LoVo (cell line): ENCODE measurements at places on chromosomes 2 and 18.

DNA sequence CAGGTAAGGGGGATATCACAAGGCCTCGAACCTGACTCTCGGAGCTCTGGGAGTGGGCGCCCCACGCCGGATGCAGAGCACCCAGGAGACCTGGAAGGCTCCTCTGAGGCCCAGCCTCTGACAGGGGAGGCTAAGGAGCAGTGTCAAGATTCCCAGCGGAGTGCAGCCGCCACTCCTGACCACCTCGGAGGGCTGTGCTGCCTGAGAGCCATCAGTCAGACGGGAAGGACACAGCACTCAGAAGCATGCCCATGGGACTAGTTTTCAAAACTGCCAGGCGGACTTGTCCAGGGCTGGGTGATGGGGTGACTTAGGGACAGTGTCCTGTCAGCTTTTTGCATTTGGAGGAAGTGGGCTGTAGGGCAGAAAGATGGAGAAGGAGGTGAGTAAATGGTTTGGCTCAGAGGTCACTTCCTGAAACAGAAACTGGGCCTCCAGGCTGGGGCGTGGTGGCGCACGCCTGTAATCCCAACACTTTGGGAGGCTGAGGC, 34.6 kb upstream of the B3GNT7 start:
- no peak for DNase-seq

DNA sequence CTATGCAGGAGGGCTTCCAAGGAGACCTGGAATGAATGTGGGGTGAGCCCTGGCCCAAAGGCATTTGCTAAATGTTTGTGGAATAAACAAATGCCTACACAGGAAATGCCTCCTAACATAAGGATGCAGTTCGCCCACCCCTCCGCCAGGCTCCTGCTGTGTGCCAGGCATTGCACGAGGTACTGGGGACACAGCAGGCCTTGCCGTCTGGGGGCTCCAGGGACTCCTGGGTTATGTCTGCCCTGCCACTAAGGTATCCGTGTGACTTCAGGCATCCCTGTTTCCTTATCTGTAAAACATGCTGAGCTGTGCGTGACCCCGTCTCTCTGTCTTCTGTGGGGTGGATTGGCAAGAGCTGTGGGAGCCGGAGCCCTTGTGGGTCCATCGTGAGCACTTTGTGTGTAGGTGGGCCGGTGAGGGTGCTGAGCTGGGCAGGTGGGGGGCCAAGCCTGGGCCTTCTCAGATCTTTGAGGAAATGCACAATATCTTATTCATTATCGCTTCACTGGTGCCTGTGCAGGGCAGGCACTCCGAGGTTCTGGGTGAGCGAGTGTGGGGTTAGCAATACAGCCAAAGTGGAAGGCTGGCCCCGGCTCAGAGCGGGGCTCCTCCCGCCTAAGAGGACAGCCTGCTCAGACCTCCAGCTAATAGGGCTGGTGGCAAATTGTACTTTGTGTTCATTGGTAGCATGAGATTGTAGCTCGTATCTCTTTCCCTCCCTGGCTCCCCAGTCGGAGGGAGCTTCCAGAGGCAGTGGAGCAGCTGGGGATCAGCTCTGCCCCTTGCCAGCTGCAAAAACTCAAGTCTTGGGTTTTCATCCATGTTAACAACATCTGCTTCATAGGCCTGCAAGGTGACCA, 126.8 kb downstream of the GLI2 start:
- no peak for DNase-seq

GRCh38 chr2:58045580-58046334, 849 bp upstream of the VRK2 start:
- no peak for DNase-seq

- DNase-seq: no peak
Observed at GRCh38 chr18:8807488-8807805, 102.1 kb downstream of the MTCL1 start.

GRCh38 chr18:78685250-78685979, 294.2 kb upstream of the SALL3 start:
- no peak for DNase-seq

DNA sequence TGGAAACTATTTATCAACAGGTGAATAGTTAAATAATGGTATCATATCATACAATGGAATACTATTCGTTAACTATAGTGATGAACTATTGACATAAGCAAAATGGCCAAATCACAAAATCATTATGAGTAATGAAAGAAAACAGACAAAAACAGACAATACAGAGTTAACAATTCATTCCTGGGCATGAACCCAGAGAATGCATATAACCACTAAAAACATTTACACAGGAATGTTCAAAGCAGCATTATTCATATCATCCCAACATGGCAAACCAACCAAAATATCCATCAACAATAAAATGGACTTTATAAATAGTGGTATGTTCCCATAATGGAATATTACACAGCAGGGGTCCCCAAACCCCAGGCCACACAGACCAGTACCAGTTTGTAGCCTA, 131.2 kb upstream of the CYP1B1 start:
- no peak for DNase-seq

- no peak for DNase-seq
Observed at GRCh38 chr18:35695803-35696202, 114.3 kb downstream of the GALNT1 start.

DNA sequence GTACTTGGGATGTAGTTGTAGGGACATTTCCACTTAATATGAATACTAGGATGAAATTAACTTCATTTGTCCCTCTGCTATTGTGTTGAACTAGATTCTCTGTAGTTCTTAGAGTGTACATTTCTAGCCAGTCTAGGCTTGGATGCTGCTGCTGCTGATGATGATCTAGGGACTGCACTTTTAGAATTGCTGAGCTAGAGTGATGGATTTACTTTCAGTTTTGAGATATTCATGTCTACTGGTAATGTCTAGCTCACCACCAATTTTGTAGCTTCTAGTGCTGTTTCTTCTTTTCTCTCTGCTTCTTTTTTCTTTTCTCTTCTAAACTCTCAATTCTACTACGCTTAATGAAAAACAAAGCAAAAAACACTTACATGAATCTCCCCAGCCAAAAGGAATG, 49.4 kb downstream of the MRPS9 start:
- no peak for DNase-seq

DNA sequence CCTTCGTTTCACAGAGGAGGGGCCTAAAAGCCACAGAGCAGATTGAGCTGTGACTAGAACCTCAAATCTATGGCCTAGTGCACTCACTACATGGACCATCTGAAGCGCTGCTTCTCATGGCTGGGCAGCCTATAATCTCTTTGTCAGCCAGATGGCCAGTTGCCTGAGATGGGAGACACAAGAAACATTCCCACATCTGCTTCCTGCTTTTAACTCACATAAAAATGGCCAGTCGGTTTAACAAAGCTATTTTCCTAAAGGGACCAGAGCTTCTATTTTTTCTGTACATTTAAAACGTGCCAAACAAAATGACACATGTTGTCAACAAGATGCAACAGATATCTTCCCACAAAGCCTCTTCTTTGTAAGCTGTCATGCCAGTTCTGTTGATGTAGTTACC, 173.8 kb downstream of the GFPT1 start:
- no peak for DNase-seq

- DNase-seq: no peak
Observed at GRCh38 chr2:23625726-23626125, 240.7 kb downstream of the KLHL29 start.

- DNase-seq: no peak
Observed at GRCh38 chr2:10028988-10029874, 14.1 kb upstream of the KLF11 start.

DNA sequence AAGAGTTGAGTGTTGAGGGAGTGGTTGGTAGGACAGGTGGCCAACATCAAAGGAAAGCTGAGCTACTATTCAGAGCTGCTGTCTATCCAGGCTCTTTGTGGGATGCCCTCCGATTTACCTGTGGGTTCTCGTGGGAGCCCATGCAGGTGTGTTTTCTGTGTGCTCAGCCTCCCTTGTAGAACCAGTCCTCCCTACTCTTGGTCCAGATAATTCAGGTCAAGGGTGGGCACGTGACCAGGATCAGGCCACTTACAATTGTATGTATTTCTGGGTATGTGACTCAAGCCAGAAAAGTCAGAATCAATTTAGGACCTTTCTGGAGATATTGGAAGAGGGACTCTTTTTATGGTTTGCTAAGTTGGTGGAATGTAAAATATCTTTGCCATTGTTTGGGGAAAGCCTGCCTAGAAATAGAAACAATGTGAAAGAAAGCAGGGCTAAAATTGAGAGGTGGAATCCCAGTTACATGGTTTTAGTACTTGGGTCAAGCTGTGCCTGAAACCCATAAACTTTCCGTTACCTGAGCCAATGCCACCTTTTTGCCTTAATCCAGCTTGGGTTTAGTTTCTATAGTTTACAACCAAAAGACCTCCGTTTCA, 93.2 kb downstream of the PDCL3 start:
- no peak for DNase-seq

- no peak for DNase-seq
Observed at GRCh38 chr2:220941683-220942082, 630.4 kb downstream of the EPHA4 start.

DNA sequence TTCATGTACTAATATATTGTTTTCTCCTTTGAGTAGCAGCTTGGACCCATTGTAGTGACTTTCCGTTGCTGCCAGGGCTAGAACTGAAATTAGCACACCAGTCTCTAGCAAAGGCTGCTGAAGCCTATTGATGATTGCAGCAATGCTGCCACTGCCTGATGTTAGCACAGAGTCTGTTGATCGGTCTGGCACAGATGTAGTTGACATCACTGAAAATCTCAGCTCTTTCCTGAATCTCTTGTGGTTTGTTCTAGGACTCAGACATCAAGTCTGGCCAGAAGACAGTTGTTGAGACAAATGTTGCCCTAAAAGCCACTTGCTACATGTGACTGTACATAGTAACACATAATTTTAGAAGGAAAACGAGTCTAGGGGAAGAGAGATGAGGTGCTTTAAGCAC, 47.2 kb downstream of the VAPA start:
- no peak for DNase-seq

DNA sequence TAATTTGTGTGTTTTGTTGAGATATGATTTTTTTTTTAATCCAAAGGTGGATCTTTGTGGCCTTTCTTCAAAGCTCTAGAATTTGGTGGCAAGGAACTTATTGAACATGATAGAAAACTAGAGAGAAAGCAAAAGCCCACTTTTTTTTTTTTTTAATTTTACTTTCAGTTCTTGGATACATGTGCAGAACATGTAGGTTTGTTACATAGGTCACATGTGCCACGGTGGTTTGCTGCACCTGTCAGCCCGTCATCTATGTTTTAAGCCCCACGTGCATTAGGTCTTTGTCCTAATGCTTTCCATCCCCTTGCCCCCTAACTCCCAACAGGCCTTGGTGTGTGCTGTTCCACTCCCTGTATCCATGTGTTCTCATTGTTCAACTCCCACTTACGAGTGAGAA, 135.9 kb downstream of the RHBDD1 start:
- no peak for DNase-seq

DNA sequence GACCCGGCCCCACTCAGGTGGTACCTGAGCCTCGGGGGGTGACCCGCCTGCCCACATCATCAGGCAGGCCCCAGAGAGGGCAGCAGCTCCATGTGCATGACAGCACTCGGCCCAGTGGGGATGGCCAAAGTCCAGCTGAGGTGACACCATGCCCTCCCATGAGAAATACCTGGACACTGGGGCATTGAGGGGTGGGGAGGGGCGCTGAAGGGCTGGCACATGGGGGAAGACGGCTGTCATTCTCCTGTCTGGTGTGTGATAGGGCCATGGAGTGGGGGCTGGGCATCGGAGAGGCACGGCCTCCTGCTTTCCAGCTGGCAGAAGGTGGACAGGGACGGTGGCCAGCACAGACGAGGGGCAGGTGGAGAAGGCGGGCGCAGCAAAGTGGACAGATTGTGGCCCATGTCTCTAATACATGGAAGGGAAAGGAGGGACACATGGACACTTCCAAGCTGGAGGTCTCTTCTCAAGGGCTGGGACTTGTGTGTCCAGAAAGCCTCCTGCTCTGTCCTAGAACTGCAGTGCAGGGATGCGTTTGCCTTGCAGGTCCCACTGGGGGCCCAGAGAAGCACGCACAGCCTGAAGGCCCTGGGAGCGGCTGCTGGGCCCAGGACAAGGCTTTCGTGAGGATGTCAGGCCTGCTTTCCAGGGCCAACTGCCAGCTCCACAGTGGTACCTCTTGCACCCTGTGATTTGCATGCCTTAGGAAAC, 302.2 kb downstream of the NDUFA10 start:
- no peak for DNase-seq

DNA sequence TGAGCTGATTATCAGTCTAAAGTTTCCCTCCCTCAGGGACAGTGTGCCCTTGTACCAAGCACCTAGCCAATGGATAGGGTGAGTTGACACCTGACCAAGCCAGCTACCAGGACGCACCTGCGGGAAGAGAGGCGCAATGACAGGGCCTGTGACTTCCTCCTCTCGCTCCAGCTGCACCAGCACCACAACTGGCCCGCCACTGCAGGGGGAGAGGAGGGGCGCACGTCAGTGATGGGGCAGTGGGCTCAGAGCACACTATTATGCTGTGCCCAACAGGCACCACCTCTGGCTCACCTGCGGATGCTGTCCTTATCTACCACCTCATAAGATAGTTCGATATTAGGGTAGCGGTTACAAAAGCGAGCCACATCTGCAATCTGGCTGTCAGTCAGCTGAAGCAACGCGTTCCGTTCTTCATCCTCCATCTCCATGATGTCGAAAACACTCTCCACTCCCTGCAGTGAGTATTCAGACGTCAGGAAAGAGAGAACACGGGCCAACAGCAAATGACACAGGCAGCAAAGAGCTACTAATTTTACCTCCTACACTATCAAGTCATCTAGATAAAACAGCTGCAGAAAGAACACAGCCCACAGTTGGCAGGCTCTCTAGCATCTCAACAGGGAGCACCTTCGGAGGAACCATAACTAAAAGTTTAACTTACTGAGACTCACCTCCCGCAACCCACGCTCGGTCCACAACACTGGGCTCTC, 10.9 kb downstream of the CIAO1 start:
- no peak for DNase-seq

GRCh38 chr2:54310961-54311360, 54.9 kb upstream of the TSPYL6 start:
- DNase-seq: no peak

- DNase-seq: no peak
Observed at GRCh38 chr2:74179063-74179865, 585 bp upstream of the MOB1A start.

- no peak for DNase-seq
Observed at GRCh38 chr18:73124175-73124574, 256.4 kb upstream of the NETO1 start.

- no peak for DNase-seq
Observed at GRCh38 chr2:233503481-233503880, 63.1 kb downstream of the USP40 start.

GRCh38 chr2:193690572-193690971, 1495.8 kb upstream of the TMEFF2 start:
- no peak for DNase-seq

GRCh38 chr2:234275515-234275914, 221.4 kb downstream of the ARL4C start:
- no peak for DNase-seq

- DNase-seq: peak; percentile 68
Observed at GRCh38 chr2:71545572-71546274, 92.4 kb downstream of the DYSF start.
